ENCODE measurements at places on chromosomes 5 and 9.

- no peak for DNase-seq
These were observed 1.3 kb downstream of the ENC1 start for GRCh38 chr5:74638970-74639806.

DNA sequence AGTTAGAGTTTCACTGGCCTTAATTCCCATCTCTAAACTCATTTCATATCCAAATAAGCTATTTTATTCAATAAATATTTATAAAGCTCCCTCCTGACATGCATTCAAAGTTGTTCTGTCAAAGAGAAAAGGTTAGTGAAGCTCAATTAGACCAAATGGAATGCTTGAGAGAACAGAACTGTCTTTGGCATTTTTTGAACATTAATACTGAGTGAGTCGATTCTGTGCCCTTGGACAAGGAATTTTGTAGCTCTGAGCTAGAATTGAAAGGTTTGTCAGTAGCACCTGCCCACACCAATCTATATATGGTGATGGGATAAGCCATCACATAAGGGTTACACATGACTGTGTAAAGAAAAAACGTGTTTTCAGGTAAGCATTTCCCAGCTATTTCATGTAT lies 631.2 kb upstream of the CCNG1 start:
- no peak for DNase-seq

- DNase-seq, result no peak
These were observed 152.8 kb upstream of the IER5L start for GRCh38 chr9:129330711-129331492.

DNA sequence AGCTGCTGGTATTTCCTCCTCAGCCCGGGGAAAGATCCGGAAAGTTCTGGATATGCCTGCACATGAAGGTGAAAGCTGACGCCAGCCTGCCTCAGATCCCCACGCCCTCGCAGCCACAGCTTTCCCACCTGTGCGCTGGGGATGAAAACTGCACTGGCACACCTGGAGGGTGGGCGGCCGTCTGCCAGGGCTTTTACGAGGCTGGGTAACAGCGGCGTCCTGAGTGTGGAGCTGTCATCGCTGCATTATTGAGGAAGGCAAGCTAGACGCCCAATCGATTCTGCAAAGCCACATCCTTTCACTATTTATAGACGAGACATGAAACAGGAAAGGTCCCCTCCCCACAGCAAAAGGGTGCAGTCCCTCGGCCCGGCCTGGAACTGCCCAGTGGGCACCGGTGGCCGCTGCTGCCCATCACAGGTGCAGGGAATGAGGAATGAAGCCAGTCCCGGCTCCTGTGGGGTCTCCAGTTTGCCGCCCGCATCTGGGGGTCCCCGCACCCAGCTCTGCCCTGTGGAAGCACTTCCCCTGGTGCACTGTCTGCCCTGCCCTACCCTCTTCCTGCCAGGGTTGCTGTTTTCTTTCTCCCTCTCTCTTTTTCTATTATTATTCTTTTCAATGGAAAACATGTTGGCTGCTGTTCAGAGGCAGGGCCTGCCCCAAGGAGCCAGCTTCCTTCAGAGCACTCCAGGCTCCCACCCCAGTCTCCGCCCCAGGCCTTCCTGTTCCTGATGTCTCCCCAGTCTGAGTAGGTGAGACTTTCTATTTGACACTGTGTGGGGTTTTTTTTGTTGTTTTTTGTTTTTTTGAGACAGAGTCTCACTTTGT lies 7.0 kb downstream of the NOTCH1 start:
- DNase-seq, result no peak

DNA sequence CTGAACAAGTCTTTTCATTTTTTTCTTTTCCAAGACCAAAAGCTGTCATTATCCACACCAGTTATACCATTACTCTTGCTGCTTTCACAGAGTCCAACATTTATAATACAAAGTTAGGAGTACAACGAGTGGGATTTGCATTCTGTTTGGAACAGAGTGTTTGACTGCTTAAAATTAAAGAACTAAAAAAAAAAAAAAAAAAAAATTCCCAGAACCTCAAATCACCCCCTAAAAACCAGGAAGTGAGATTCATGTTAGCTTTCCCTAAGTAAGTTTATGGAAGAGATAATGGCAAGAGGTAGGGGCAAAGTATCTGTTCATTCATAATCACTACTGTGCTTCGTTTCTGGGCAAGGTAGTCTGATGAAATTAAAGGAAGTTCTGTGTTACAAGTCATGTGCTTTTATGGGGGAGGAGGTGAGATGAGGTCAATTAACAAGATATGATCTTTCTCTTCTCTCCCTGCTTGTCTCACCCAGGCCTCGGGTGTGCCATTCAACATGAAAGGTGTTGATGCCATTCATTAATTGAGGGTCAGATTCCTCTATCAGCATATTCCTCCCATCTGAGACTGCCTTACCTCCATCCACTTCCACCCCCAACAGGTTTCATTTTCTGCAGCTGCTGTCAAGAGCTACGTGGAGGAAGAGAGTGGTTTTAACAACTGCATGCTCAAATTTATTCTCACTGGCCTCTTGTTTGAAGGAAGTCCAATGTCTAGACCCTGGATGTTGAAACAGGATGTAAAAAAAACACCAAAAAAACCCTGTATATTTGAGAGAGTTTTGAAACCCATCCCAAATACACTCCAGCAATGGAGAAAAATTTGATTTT lies 58.1 kb downstream of the MARCHF3 start:
- DNase-seq, result no peak

- no peak for DNase-seq
These were observed 30.3 kb downstream of the MAN2A1 start for GRCh38 chr5:109719978-109720377.

DNA sequence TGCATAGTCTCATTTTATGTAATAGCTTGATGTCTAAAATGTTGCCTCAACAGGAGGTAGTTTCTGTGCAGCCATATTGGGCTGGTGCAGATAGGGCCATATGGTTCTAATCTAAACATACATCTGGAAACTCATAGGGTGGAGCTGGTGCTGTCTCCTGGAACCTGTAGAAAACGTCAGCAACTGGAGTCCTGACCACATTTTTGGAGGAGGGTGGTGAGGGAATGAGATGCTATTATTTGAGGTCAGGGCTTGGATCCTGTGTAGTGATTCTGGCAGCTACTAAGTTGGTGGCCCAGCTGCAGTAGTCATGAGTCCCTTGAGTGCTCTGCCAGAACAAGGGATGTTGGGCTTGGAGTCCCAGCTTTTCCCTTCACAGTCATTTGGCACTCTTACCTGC lies 14.1 kb downstream of the MAN2A1 start:
- no peak for DNase-seq

- no peak for DNase-seq
These were observed 123.3 kb upstream of the TMEM161B start for GRCh38 chr5:88391991-88392390.

- no peak for DNase-seq
These were observed 14.6 kb downstream of the TRIM14 start for GRCh38 chr9:98104445-98104881.

DNA sequence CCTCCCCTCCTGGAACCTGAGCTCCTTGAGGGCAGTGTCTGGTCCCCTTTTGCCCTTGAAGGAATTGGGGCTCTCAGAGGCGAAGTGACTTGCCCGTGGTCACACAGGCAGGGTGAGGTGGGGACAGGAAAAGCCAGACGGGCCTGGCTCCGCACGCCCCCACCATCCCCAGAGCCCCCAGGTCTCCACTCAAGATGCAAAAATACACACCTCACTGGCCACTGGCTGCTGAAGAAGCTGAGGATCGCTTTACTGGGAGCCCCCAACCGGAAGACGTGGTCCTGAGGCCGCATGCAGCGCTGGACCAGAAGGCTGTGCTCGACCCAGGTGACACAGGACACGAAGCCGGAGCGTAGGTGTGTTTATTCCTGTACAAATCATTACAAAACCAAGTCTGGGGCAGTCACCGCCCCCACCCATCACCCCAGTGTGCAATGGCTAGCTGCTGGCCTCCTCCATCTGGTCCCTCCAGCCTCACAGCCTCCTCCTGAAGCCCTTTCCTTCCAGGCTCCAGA lies 7.6 kb upstream of the AK1 start:
- DNase-seq, result no peak

DNA sequence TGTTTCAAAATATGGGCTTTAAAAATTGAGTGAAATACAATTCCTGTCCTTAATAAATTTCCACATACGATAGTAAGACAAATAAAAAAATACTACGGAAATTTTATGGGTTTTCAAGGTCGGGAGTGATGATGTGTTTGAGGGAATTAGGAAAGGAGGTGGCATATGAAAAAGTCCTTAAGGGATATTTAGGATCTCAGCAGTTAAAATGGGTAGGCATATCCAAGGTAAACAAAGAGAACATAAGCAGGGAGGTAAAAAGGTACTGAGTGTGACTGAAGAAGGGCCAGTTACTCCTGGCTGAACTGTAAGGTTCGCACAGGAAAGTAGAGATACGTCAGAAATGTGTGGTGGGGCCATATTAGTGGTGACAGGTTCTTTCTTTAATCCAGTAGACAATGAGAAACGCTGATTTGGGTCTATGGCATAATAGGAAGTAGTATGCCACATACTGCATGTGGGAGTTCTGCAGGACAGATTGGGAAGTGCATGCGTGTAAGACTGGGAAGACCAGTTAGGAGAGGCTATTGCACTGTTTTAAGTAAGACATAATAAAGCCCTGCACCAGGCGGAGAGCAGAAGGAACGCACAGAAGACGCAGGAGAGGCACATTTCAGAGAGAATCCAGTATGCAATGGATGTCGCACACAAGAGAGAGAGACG lies 937 bp upstream of the HMGCR start:
- peak; percentile 38 for DNase-seq

GRCh38 chr5:135318037-135318436 lies 81.0 kb downstream of the MACROH2A1 start:
- DNase-seq, result no peak

DNA sequence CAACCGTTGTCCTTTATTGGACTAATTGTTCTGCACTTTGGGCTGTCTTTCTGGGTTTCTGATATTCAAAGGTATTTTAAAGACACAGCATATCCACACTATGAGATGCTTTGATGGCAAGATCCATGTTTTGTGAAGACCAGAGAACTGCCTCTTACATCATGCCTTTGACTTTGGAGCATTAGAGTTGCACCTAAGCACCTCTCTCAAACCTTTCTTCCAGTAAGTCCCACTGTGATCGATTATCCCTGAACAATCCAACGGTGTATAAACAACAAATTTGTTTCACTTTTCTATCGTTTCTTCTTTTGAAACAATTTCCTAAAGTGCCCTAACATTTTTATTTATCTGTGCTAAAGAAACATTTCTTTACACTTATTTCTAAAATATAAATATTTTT lies 144.4 kb downstream of the KCTD16 start:
- no peak for DNase-seq

DNA sequence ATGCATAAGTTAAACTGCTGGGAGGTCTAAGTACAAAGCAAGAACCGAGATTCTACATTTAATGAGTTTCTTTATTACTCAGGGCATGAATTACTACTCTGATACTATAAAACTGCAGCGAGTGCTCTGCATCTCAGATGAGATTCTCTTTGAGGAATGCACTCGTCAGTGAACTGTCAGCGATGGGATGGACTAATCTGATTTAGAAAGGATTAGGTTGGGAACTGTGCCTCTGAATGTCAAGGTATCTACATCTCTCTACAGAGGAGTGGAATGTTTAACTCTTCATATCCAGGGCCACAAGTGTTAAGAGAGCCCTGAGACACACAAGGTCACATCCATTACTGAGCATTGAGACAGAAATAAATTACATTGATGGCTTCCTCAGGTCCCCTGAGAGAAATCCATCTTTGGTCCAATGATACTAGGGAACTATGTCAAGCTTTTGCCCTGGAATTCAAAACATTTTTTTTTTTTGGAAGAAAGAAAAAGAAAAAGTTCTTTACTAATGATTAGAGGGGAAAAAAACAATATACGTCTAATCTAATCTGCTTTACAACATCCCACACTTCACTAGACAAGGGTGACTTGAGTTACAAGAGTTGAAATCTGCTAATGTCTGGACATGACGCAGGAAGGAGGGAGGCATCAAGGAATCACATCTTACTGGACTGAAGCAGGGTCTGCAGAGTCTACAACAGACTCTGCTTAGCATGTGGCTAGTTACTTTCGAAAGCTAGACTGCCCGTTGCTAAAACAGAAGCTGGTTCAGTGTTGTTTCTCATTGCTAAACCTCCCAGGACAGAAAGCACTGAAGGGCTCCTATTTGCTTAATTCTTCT lies 270.0 kb upstream of the TLE4 start:
- DNase-seq, result no peak

GRCh38 chr5:55386356-55386755 lies 78.6 kb downstream of the MTREX start:
- no peak for DNase-seq

DNA sequence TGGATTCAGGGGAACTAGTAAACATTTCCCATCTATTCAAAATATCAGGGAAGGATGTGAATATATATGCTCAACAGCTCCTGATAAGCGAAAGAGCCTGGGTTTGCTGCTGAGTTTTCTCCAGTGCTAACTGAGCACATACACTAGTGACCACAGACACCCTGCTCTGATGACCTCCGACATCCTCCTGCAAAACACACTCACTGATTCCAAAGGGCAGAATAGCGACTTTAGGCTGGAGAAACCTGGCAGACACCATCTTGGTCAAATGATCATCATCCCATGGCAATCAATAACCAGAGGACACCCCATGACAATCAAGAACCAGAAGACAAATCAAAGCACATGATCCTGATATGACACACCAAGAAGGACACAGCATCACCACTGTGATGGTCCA lies 9.2 kb upstream of the GADD45G start:
- no peak for DNase-seq

- DNase-seq, result no peak
These were observed 108.4 kb upstream of the ALDH1B1 start for GRCh38 chr9:38284039-38284575.

DNA sequence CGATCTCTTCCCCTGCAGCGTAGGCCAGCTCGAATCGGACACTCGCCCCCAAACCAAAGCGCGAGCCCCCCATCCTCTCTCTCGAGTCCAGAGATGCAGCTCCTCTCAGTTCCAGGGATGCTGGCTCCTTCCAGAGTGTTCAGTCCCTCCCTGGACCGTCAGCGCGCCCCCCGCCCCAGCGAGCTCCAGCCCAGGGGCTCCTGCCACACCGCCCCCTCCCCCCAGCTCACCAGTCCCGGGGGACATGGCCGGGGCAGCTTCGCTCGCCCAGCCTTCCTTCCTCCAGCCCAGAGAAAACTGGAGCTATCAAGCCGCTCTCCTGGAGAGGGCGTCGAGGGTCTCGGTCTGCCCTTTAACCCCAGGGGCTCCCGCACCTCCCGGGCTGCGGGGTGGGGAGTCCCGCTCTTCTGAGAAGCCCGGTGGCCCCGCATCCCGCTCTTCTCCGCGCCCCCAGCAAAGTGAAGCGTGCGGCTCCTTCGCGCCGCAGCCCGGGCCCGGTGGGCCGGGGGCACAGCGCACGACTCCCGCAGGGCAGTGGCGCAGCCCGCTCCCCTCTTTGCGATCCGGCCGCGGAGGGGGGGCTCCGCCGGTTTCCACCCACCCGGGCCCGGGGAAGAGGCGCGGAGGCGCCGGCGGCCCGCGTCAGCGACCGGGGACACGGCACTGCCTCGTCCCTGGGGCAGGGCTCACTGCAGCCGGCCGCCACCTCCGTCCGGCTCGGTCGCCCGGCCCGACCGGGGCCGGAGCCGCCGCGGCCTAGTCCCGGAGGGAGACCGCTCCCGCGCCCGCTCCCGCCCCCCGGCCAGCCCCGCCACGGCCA lies 587 bp downstream of the MIER3 start:
- no peak for DNase-seq
